ENCODE measurements at places on chromosomes 7 and 10.

GRCh38 chr7:155913719-155914118 lies 101.5 kb upstream of the SHH start:
- no peak for DNase-seq

- DNase-seq: peak; percentile 8
These were observed 71.4 kb downstream of the FGFR2 start for GRCh38 chr10:121526801-121527221.

DNA sequence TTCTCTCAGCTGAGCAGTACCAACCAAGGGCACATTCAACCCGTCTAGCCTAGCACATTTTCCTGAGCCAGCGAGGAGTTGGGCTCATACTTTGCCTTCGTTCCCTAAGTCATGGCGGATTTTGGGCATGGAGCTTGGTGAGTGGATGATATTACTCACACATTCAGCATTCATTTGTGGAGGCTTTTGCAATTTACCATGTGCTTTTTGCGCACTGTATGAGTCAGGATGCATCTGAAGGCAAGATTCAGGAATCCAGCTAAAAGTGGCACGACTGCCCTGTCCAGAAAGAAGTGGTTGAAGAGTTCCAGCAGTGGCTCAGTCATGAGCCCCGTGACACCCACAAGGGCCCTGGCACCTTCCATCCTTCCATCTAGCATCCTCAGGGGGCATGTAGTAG lies 24.2 kb upstream of the MGMT start:
- no peak for DNase-seq

DNA sequence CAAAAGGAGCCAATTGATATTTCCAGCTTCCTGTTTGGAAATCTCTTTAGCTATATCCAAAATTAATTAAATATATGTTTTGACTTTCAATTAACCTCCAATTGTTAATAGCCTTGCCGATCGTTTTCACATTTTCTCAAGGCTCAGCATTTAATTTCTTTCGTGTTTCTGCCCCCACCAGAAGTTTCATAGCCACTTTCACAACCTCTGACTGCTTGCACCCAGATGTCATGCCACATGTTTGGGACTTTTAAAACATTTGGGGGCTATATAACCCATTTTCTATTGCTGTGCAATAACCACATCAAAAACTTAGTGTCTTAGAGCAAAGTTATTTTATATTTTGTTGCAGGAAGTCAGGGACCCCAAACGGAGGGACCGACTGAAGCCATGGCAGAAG lies 510.6 kb upstream of the CNTNAP2 start:
- no peak for DNase-seq

DNA sequence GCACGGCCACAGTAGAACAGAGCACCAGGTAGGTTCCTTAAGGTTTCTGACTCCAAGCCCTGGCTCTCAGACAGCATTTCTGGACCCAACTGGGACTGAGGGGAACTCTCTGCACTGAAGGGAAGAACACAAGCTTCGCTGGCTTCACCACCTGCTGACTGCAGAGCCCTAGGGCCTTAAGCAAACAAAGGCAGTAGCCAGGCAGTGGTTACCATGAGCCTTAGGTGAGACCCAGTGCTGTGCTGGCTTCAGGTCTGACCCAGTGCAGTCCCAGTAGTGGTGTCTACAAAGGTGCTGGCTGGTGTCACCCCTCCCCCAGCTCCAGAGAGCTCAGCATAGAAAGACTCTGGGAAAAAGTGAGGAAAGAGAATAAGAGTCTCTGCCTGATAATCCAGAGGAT lies 59.5 kb downstream of the SIRT1 start:
- DNase-seq: no peak

DNA sequence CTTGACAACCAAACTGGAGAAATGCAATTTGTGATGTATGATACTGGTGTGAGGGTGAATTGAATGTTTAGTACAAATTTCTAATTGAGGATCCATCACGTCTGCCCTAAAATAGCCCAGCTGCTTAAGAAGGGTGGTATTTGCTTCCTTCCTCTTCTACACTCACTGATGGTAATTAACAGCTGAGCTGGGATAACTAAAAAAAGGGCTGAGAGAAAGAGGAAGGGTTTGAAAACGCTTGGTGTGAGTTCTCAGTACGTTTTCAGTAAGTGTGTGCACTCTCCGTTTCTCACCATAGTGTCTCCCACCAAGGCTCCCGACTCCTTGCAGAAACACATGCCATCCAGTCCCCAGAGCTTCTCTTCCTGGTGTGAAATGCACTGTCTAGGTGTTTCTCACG lies 54.3 kb downstream of the MAP3K8 start:
- peak; percentile 66 for DNase-seq

DNA sequence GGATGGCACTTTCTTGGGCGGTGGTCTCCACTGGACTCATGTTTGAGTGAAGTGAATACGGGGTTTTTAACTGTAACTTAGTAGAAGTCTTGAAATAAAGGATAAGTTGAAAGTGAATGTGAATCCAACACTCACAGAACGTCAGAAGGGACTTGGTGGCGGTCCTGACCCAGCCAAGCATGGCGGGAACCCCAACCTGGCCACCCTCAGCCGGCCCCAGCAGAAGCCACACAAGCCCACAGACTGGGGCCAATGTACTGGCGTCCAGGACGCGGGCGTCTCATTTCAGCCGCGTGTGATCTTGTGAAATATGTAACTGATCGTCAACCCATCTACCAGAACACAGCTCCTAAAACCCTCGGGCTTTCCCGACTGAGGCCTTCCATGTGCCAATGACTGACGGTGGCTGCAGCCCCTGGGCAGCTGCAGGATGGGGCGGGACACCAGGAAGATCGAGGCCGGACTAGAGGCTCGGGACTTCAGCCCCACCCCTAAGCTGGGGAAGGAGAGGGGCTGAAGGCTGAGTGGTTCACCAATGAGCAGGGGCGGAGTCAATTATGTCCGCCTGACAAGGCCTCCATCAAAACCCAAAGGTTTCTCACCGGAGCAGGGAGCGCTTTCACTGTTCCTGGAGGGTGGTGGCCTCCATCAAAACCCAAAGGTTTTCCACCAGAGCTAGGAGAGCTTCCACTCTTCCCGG lies 161.5 kb downstream of the MAD1L1 start:
- DNase-seq: no peak

DNA sequence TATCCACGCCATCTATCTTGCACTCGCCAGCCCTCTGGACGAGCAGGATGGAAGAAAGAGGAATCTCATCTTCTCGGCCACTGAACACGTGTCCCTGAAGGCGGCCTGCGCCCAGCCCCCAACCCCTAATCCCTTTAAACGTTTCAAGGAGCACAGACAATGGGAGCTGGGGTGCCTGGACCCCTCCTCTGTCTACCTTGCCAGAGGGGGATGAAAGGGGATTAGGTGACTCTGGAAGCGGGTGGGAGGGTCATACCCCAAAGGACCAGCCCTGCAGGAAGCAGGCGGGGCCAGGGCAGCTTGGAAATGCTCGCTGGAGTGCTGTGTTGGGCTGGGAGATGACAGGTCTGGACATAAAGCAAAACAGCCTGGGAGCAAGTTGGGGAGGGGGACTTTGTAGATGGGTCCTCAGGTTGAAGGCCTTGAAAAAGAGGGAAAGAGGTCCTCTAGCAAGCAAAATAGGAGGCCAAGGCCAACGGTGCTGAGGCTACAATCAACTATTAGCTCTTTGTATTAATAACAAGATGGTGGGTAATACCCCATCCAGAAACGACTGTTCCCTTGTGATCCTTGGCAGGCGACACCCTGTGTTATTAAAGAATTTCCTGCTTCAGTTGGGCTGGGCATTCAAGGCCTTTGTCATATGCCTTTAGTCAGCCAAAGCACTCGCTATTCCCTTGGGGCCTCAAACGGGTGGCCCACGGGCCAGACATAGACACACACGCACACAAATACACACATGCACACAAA lies 126.5 kb upstream of the UNC5B start:
- no peak for DNase-seq

- peak; percentile 12 for DNase-seq
These were observed 15.8 kb downstream of the MACC1 start for GRCh38 chr7:20201380-20201779.

DNA sequence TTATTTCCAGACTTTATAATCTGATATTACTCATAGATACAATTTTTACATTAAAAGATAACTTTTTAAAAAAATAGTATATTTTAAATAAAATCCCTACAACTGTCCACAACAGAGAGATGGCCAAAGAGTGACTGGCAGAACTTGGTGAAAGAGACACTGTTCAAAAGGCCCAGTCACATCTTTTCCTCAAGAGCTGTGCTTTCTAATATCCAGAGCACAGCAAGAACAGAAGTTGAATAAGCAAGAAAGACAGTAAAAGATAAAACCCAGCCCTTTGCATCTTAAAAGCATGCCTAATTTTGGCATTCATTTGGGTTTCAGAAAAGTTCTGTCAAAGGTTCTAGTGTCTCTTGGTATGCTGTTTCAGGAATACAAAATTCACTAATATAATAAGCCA lies 6.9 kb downstream of the WASL start:
- DNase-seq: no peak

DNA sequence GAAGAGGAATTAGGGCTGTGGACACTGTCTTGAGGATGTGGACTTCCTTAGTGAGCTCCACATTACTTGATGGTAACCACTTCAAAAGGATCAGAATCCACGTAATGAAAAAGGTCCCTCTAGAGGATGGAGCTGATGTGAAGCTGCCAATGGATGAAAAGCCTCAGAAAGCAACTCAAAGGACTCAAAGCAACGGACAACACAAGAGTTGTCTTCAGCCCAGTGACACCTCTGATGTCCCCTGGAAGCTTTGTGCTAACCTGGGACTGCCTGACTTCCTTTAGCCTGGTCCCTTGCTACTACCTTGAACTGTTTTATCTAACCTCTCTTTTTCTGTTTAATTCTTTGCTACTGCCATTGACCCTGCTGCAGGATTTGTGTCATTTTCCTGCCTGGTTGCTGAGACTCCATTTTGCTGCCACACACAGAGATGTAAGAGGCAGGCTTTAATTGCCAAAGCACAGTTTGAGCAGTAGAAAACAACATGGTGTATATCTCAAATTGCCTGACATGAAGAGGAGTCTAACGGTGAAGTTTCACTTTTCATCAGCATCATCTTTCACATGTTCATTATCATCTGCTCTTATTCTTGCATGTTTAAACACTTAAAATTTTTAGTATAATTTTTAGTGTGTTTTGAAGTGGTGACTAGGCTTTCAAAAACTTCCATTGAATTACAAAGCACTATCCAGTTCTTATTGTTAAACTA lies 11.1 kb upstream of the SGCE start:
- no peak for DNase-seq

GRCh38 chr7:155644971-155645509 lies 579 bp downstream of the RBM33 start:
- DNase-seq: peak; percentile 67

DNA sequence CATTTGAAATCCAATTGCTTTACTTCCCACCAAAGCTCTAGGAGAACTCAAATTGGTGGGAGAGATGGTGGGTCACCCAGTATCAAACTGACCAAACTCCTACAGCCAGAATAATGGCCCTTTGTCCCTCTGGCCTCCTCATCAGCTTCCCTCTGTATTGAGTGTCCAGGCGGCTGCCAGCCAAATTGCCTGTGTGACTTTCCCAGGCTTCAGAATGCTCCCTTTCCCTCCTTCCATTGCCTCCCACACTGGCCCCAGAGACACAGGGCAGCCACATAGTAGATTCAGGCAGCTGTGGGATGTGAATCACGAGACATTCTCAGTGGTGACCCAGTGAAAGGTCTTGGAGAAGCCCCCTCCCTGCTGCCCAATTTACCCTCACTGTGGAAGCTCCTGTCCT lies 12.7 kb upstream of the VDAC2 start:
- DNase-seq: no peak

GRCh38 chr10:60573336-60573735 lies 183.7 kb upstream of the ANK3 start:
- no peak for DNase-seq

DNA sequence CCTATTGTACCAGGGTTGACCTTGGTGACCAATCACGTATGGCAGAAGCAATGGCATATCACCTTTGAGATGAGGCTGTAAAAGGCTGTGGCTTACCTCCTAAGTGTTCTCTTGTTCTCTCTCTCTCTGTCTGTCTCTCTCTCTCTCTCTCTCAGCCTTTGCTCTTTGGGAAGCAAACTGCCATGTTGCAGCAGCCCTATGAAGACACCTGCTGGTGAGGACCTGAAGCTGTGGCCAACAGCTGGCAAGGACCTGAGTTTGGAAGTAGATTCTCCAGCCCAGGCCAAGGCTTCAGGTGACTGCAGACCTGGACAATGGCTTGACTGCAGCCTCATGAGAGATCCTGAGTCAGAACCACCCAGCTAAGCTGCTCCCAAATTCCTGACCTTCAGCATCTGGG lies 161.4 kb downstream of the GPAM start:
- DNase-seq: no peak

GRCh38 chr10:22710139-22710745 lies 4.1 kb downstream of the PIP4K2A start:
- no peak for DNase-seq

DNA sequence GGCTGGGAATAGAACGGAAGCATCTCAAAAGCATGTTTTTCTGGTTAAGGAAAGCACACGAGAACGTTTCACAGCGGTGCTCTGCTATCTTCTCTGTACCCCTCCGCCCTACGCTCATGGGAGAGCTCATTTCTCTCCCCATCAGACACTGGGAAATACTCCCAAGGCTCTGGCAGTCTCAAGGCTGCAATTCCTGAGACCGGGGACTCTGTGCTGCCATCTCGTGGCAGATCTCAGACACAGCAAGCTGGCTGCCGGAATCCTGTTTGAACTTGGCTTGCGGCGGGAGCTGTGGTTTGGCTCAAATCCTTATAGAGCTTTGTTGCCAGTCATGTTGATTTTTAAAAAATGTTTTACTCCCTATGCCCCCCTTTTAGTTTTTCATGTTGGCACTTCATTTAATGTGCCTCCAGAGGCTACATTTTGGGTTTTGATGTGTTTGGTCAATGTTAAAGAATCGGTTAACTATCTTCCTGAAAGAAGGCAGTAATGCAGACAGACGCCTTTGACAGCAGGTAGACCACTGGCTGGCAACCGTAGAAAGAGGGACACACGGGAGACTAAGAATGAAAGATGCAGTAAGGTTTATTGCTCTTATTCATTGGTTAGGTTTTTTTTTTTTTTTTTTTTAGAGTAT lies 27.6 kb downstream of the BMPER start:
- DNase-seq: peak; percentile 50

DNA sequence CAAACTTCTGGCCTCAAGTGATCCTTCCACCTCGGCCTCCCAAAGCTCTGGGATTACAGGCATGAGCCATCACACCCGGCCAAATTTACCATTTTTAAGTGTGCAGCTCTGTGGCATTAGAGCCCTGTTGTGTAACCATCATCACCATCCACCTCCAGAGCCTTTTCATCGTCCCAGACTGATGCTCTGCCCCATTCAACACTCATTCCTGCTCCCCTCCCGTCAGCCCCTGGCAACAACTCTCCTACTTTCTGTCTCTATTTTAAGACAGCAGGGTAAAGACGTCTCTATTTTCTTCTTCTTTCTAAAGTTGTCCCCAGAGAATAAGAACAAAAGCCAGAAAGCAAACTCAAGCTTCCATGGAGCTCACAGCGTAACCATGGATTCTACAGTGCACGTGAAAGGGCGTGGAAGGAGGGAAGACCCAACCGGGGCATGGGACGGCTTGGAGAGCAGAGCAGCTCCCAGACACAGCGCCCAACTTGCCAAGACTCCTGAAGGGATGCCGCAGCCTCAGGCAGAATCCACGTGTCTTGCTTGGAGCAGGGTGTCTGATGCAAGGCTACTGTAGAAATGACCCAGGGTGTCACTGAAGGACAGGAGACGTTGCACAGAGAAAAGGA lies 42.7 kb upstream of the PITRM1 start:
- no peak for DNase-seq

GRCh38 chr10:75186310-75186709 lies 24.3 kb upstream of the VDAC2 start:
- no peak for DNase-seq

- DNase-seq: no peak
These were observed 111.9 kb downstream of the CACNB2 start for GRCh38 chr10:18252086-18252485.

Data from OCI-LY7 (cell line).